ENCODE measurements at places on chromosomes 2 and 18. TPM values are rescaled to one million over a fixed set of nuclear protein-coding genes. Genes with fewer than 3 reads are reported as not detected.

LHCGR gene
- 12.4 TPM for total RNA-seq

RIT2 gene
- total RNA-seq, result not detected

- DNase-seq, result no peak
Observed at GRCh38 chr2:133607679-133608078, 39.4 kb upstream of the NCKAP5 start.

GRCh38 chr2:204869132-204869823 lies 324.0 kb downstream of the PARD3B start:
- no peak for DNase-seq

DNA sequence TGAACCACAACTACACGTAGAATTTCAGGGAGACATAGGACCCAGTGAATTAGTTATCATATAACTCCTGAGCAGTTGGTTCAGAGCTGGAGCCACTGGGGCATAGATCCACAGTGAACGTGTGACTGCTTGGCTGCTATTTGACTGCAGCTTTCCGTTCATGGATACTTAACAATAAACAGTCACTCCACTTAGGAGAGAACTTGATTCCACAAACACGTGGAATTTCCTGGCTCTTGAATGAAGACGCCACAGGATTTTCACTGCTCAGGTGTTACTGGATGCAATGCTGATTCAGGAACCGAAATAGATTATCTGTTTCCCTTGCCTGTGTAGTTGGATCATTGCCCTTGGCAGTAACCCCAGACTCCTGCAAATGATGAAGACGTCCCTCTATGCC lies 679.1 kb upstream of the ZEB2 start:
- no peak for DNase-seq

DNA sequence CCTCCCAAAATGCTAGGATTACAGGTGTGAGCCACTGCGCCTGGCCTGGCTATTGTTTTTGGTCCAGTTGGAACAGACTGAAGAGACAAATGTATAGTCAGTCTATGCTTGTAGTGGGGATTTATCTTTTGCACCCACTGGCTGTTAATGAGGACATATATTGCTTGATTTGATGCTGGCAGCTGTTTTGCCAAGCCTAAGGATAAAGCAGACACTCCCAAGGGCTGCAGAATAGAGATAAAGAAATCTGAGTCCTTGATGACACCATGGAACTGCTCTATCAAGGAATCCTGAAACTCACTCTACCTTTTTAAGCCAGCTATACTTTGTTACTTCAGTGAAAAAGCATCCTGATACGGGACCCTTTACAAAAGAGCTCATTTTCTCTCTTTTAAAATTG lies 43.1 kb upstream of the ENOSF1 start:
- DNase-seq, result no peak

DNA sequence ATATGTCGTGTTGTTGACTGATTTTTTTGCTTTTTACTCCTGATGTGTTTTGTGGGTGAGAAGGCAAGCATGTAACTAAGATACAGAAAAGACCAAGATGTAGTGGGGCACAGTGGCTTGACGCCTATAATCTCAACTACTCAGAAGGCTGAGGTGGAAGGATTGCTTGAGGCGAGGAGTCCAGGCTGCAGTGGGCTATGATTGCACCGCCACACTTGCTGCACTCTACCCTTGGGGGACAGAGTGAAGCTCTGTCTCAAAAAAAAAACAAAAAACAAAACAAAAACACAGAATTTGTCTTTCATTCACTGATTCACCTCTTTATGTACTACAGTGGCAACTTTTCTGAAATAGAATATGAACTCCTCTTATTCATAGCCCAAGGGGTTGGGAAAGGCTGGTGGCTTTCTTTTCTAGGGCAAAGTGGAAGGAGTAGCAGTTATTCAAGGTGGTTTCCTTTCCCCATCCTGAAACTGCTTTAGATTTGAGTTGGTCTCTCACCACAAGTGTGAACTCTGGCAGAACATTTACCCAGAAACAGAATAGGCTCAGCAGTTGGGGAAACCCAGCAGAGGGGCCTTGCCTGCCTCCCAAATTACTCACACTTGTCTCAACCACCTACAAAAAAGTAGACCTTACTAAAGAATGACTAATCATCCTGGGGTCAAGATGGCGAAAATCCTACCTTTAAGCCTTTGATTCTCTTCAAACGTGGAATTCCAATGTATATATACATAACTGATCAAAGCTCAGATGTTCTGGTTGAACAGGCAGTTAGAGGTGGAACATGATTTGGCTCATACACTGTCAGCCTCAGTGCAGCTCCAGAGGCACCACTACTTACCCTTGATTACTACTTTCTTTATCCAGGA lies 6.5 kb downstream of the TANK start:
- DNase-seq, result no peak

DNA sequence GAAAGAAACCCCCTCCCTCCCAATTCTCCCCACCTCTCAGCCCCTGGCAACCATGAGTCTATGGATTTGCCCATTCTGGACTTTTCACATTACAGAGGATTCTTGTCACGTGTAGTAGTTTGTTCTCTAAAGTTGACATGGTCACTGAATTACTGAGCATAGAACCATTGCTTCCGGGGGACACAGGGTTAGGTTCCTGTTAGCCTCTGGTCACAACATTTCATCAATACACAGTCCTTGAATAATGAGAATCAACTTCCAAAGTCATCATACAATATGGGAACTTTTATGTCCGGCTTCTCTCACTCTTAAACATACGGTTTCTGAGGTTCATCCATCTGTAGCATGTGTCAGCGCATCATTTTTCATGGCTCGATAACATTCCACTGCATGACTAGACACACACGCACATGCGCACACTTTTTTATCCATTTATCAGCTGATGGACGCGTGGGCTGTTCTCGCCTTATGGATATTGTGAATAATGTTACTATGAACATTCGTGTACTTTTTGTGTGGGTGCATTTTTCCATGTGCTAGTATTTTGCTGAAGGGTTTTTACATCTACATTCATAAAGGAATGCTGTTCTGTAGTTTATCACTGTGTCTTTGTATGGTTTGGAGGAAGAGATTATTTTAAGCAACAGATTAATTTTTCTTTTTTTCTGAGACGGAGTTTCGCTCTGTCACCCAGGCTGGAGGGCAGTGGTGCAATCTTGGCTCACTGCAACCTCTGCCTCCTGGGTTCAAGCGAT lies 48.1 kb downstream of the PARD6G start:
- no peak for DNase-seq
